ENCODE measurements at places on chromosomes 2 and 18.
A peak's percentile ranks its signal among the peaks of the same experiment; 100 is the strongest.

- H3K27me3 ChIP-seq: peaks cover 41% of the 10 kb centered on the region
- no peaks in the 10 kb centered on the region for H3K36me3 ChIP-seq
- no peaks in the 10 kb centered on the region for H3K4me1 ChIP-seq
- no peak overlapping the region for H3K4me3 ChIP-seq
Observed at GRCh38 chr2:27298391-27299080, 9.7 kb downstream of the UCN start.

DNA sequence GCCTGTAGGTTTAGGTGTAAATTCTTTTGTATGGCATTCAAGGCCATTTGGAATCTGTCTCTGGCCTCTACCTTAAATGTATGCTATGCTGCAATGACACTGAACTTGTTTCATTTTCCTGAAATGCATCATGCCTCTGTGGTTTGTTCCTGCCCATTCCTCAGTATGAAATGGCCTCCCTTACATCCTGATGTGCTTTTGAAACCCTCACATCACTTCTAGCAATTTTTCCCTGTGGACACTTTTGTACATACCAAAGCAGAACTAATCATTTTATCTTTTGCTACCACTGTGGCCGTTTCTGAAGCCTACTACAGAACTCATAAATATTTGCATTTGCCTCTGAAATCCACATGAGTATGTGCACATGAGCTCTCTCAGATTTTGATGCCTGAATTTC, 557.2 kb downstream of the ERBB4 start:
- no peak overlapping the region for H3K4me3 ChIP-seq
- no peak for DNase-seq
- H3K27me3 ChIP-seq: no peaks in the 10 kb centered on the region
- H3K36me3 ChIP-seq: no peaks in the 10 kb centered on the region
- no peak overlapping the region for H3K27ac ChIP-seq
- no peaks in the 10 kb centered on the region for H3K4me1 ChIP-seq

- no peaks in the 10 kb centered on the region for H3K27me3 ChIP-seq
- H3K4me3 ChIP-seq: peak within 1 kb of the TSS; percentile 88
Observed at GRCh38 chr2:231530099-231531011, at the start of gene NMUR1. NMUR1 (minus strand) TSS chr2:231530445; CDS start chr2:231530361, 84 bp downstream.

DNA sequence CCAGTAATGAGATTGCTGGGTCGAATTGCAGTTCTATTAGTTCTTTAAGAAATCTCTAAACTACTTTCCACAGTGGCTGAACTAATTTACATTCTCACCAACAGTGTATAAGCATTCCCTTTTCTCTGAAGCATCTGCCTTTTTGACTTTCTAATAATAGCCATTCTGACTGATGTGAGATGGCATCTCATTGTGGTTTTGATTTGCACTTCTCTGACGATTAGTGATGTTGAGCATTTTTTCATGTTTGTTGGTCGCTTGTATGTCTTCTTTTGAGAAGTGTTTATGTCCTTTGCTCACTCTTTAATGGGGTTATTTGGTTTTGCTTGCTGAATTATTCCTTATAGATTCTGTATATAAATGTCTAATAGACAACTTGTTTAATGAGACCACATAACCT, 69.6 kb upstream of the UGP2 start:
- H3K27me3 ChIP-seq: no peaks in the 10 kb centered on the region
- DNase-seq: no peak
- H3K4me1 ChIP-seq: no peaks in the 10 kb centered on the region
- no peak overlapping the region for H3K27ac ChIP-seq
- H3K36me3 ChIP-seq: peaks cover 4% of the 10 kb centered on the region

DNA sequence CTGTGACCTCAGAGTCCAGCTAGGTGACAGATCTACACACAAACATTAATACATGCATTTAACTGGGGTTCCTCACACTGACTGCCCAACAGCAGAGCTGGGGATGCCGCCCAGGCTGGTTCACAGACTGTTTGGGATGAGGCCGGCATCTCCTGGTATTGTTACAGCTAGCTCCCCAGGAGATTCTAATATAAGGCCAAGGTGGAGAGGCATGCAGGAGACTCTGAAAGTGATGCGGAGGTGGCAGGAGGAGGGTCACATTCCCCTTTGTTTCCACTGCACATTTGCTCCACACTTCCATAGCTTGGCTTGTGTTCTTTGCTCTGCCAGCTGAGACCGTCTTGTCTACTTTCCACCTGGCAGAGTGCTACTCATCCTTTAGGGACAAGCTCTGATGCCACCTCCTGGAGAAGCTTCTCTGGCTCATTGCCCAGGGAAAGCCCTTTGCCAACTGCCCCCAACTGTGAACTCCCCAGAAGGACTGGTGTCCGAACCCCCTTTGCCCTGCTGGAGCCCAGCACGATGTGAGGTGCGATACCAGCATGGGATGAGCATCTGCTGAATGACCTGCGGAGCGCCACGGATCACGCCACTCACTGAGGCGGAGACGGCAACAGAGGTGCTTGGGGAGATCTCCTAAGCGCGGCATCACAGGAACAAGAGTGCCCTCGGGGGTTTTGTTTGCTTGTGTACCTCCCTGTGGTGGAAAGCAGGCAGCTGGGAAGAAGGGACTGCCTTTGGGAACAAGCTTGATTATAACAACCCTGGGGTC, 88.8 kb downstream of the UXS1 start:
- H3K4me3 ChIP-seq: no peak overlapping the region
- no peaks in the 10 kb centered on the region for H3K36me3 ChIP-seq
- no peaks in the 10 kb centered on the region for H3K27me3 ChIP-seq
- H3K4me1 ChIP-seq: peaks cover 14% of the 10 kb centered on the region
- DNase-seq: no peak

- H3K27ac ChIP-seq: no peak overlapping the region
- no peaks in the 10 kb centered on the region for H3K27me3 ChIP-seq
- no peaks in the 10 kb centered on the region for H3K36me3 ChIP-seq
- peaks cover 10% of the 10 kb centered on the region for H3K4me1 ChIP-seq
- H3K4me3 ChIP-seq: no peak overlapping the region
Observed at GRCh38 chr2:206562375-206562774, 79.9 kb upstream of the FAM237A start.

- no peaks in the 10 kb centered on the region for H3K27me3 ChIP-seq
- peaks cover 4% of the 10 kb centered on the region for H3K4me1 ChIP-seq
- H3K4me3 ChIP-seq: no peak overlapping the region
- H3K36me3 ChIP-seq: no peaks in the 10 kb centered on the region
- no peak overlapping the region for H3K27ac ChIP-seq
- DNase-seq: no peak
Observed at GRCh38 chr2:33215299-33215698, 261.1 kb upstream of the RASGRP3 start.

- H3K4me1 ChIP-seq: peaks cover 33% of the 10 kb centered on the region
- H3K27me3 ChIP-seq: no peaks in the 10 kb centered on the region
- no peak for DNase-seq
- no peak overlapping the region for H3K4me3 ChIP-seq
- H3K36me3 ChIP-seq: no peaks in the 10 kb centered on the region
- H3K27ac ChIP-seq: peak overlapping the region; percentile 74
Observed at GRCh38 chr2:234098681-234099080, 48.2 kb downstream of the SPP2 start.

GRCh38 chr2:30393510-30393909, 53.5 kb upstream of the LCLAT1 start:
- peaks cover 5% of the 10 kb centered on the region for H3K4me1 ChIP-seq
- DNase-seq: no peak

GRCh38 chr2:95305380-95306061, 8.4 kb downstream of the KCNIP3 start:
- no peak overlapping the region for H3K27ac ChIP-seq
- H3K4me3 ChIP-seq: no peak overlapping the region
- H3K27me3 ChIP-seq: peaks cover 19% of the 10 kb centered on the region
- peaks cover 4% of the 10 kb centered on the region for H3K4me1 ChIP-seq
- no peak for DNase-seq

DNA sequence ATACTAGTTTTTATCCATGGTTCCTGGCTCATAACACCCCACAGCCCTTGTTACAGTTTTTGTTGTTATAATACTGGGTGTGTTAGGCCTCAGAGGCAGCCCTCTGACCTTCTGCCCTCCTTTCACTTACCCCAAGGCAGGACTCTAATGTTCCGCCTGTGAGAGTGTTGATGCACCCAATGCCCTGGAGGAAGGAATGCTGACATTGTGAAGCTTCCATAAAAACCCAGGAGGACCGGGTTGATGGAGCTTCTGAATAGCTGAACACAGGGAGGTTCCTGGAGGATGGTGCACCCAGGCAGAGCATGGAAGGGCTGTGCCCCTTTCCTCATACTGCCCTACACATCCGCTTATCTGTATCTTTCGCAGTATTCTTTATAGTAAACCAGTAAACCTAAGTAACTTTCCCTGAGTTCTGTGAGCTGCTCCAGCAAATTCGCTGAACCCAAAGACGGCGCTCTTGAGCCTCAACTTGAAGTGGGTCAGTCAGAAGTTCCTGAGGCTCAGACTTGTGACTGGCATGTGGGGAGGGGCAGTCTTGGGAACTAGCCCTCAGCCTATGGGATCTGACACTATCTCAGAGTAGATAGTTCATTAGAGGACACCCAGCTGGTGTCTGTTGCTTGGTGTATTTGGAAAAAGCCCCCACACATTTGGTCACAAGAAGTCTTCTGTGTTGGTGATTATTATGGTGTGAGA, 10.4 kb downstream of the STON1 start:
- H3K4me1 ChIP-seq: no peaks in the 10 kb centered on the region
- H3K36me3 ChIP-seq: no peaks in the 10 kb centered on the region
- H3K27ac ChIP-seq: no peak overlapping the region
- no peak for DNase-seq

- H3K36me3 ChIP-seq: peaks cover 3% of the 10 kb centered on the region
- no peak overlapping the region for H3K4me3 ChIP-seq
- no peak overlapping the region for H3K27ac ChIP-seq
Observed at GRCh38 chr18:69954719-69955480, 7.2 kb upstream of the CD226 start.

- H3K27ac ChIP-seq: peak overlapping the region; percentile 96
- H3K4me3 ChIP-seq: peak overlapping the region; percentile 100
- peaks cover 6% of the 10 kb centered on the region for H3K36me3 ChIP-seq
- DNase-seq: peak; percentile 21
- peaks cover 13% of the 10 kb centered on the region for H3K4me1 ChIP-seq
- H3K27me3 ChIP-seq: no peaks in the 10 kb centered on the region
Observed at GRCh38 chr2:151410485-151410834, 758 bp downstream of the RIF1 start.

GRCh38 chr2:156562124-156562523, 125.9 kb downstream of the GPD2 start:
- no peak for DNase-seq
- H3K36me3 ChIP-seq: peaks cover 10% of the 10 kb centered on the region
- no peak overlapping the region for H3K27ac ChIP-seq
- no peak overlapping the region for H3K4me3 ChIP-seq
- H3K27me3 ChIP-seq: no peaks in the 10 kb centered on the region
- no peaks in the 10 kb centered on the region for H3K4me1 ChIP-seq

DNA sequence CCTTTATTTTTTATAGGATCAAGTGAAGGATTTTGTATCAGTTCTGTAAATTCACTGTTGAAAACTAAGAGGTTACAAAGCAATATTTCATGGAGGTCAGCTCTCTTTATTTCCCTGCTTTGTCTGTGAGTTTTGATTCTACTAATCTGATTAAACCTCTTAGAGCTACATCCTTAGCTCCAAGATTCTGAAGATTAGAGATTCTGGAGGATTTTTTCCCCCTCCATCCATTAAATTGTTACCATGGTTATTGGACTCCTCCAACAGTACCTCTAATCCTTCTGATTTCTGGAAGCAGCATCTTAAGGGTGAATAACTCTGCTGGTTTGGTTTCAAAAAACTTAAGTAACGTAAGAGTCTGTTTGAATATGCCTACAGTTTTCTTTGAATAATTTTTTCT, 110.0 kb downstream of the TANC1 start:
- DNase-seq: no peak
- peaks cover 2% of the 10 kb centered on the region for H3K36me3 ChIP-seq
- no peaks in the 10 kb centered on the region for H3K4me1 ChIP-seq
- no peak overlapping the region for H3K27ac ChIP-seq
- H3K4me3 ChIP-seq: no peak overlapping the region
- peaks cover 5% of the 10 kb centered on the region for H3K27me3 ChIP-seq

DNA sequence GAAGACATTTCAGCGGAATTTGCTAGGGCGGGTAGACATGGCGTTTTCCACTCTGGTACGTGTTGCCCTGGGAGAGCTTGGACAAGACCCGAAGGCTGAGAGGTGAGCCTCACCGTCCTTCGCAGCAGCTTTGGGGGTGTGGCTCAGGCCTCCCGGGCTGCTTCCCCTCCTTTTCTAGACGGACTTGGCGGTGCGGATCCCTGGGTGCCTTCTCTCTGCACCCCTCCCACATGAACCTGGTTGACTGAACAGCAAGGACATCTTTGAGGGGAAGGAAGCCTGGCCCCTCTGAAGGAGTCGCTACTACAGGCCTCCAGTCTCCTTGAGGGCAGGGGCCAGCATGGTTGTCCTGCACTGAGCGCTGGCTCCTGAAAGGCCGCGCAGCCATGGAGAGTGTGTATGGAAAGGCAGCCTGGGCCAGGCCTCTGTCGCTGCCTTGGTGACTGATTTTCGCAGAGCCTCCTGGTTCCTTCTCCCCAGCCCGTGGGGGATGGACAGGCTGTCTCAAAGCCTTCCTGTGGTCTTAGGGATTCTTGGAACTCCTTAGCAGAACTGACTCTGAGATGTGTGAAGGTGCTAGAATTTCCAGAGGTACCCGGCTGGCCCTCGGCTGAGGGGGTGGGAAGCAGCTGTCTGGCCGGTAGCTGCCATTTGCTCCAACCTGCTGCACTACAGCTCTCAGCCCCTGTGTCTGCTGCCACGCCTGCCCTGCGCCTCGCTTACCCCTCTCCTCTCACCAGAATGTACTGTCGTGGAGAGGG, 9.9 kb downstream of the CNNM4 start:
- H3K4me1 ChIP-seq: peaks cover 40% of the 10 kb centered on the region
- no peak overlapping the region for H3K4me3 ChIP-seq
- peak overlapping the region; percentile 60 for H3K27ac ChIP-seq
- no peaks in the 10 kb centered on the region for H3K27me3 ChIP-seq
- no peaks in the 10 kb centered on the region for H3K36me3 ChIP-seq

DNA sequence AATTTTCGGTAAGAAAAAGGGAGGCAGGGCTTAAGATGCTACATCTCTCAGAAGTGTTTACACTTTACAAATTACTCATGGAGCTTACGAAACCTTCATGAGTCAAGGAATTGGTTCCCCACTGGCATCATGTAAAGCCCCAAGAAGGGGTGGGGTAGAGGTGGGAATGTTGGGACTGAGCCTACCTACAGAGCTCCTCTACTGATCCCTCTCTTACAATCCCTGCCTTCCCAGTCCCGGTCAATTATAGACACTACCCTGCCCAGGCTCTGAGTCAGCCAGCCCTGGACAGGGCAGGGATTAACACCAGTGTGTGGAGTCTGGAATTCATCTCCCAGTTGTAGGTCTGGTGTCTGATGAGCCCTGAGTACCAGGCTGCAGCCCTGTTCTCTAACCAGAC, 248.9 kb downstream of the PAX3 start:
- H3K27me3 ChIP-seq: peaks cover 49% of the 10 kb centered on the region
- no peak overlapping the region for H3K4me3 ChIP-seq
- H3K36me3 ChIP-seq: peaks cover 3% of the 10 kb centered on the region
- H3K27ac ChIP-seq: no peak overlapping the region
- DNase-seq: no peak
- H3K4me1 ChIP-seq: peaks cover 2% of the 10 kb centered on the region

- no peak for DNase-seq
- H3K4me3 ChIP-seq: no peak overlapping the region
- H3K4me1 ChIP-seq: peaks cover 5% of the 10 kb centered on the region
- H3K27me3 ChIP-seq: no peaks in the 10 kb centered on the region
Observed at GRCh38 chr2:1707771-1708418, 36.4 kb downstream of the PXDN start.

- no peaks in the 10 kb centered on the region for H3K27me3 ChIP-seq
- no peaks in the 10 kb centered on the region for H3K36me3 ChIP-seq
- no peak for DNase-seq
- no peak overlapping the region for H3K4me3 ChIP-seq
- H3K4me1 ChIP-seq: no peaks in the 10 kb centered on the region
Observed at GRCh38 chr2:21310493-21310892, 186.7 kb downstream of the TDRD15 start.

- DNase-seq: no peak
- H3K4me3 ChIP-seq: no peak overlapping the region
- no peaks in the 10 kb centered on the region for H3K36me3 ChIP-seq
- H3K27ac ChIP-seq: no peak overlapping the region
- peaks cover 32% of the 10 kb centered on the region for H3K4me1 ChIP-seq
Observed at GRCh38 chr2:222887124-222887523, 26.3 kb downstream of the ACSL3 start.
